ENCODE measurements at places on chromosomes 16 and 17.

- no peak for DNase-seq
Measured at GRCh38 chr16:79393127-79393526, 207.4 kb downstream of the MAF start.

- DNase-seq: no peak
Measured at GRCh38 chr17:17729620-17730249, 48.5 kb downstream of the RAI1 start.

GRCh38 chr16:11583889-11584565, 2.7 kb downstream of the LITAF start:
- no peak for DNase-seq

GRCh38 chr17:50816771-50817751, 18.3 kb upstream of the WFIKKN2 start:
- DNase-seq: peak; percentile 43

- no peak for DNase-seq
Measured at GRCh38 chr16:28491230-28491969, 474 bp downstream of the CLN3 start.

DNA sequence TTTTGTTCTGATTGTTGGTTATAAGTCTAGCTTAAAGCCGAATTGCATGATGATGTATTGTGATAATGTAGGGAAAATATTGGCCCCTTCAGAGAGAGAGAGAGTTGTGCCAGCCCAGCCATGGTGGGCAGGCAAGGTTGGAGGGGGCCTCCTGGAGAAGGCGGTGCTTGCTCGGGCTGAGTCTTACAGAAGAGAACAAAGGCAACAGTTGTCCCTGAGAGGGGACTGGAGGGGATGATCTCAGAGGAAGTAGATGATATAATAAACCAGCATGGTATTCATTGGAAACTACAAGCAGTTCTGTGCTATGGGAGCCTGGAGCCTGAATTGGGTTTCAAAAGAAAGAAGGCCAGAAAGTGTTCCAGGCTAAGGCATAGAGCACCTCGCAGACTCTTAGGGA, 173.8 kb downstream of the RPTOR start:
- DNase-seq: no peak

- no peak for DNase-seq
Measured at GRCh38 chr16:23500862-23501225, 9.4 kb downstream of the GGA2 start.

- peak; percentile 34 for DNase-seq
Measured at GRCh38 chr17:10844621-10845387, 6.9 kb upstream of the PIRT start.

- no peak for DNase-seq
Measured at GRCh38 chr16:85901773-85902365, 2.9 kb downstream of the IRF8 start.

- DNase-seq: no peak
Measured at GRCh38 chr17:12342609-12343435, 322.1 kb downstream of the MAP2K4 start.

DNA sequence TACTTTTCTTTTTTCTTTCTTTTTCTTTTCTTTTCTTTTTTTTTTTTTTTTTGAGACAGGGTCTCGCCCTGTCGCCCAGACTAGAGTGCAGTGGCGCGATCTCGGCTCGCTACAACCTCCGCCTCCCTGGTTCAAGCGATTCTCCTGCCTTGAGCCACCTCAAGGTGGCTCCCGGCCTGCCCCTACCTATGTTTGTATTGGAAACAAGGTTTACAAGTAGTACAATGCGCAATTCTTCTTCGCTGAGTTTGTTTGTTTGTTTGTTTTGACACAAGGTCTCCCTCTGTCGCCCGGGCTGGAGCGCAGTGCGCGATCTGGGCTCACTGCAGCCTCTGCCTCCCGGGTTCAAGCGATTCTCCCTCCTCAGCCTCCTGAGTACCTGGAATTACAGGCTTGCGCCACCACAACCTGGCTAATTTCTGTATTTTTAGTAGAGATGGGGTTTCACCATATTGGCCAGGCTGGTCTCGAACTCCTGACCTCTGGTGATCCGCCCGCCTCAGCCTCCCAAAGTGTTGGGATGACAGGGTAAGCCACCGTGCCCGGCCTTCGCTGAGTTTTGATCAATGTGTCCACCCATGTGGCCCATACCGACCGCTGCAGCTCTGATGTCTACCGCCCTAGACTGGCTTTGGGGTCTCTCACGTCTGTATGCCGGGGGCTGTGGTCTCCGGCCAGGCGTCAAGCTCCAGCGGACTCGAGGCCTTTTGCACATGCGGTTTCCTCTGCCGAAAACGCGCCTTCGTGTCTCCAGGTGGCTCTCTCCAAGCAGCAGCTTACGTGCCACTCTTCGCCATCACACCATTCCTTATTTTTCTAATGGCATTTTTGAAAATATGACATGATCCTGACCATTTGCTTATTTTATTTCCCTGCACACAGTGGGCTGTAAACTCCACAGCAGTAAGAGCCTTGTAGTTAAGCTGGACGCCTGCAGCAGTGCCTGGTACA, 1.1 kb upstream of the YBX2 start:
- no peak for DNase-seq

GRCh38 chr16:47016700-47017133, 43.2 kb upstream of the DNAJA2 start:
- DNase-seq: no peak

DNA sequence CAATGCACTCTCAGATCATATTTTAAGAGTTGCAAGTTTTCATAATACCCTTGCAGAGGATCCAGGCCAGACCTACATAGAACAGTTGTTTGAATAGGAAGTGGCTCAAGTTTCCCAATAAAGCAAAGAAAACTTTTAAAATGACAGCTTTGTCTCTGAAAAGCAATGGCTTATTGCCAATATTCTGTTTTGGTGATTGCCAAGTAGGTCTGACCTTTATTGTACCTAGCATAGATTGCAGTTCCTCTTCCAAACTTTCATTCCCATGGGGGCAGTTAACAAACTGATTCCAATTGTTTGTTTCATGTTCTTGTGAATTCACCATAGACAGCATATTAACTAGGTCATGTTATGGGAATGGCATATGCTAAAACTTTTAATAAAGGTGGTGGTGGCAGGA, 664.6 kb upstream of the CA10 start:
- DNase-seq: no peak

GRCh38 chr16:17602678-17603077, 131.9 kb upstream of the XYLT1 start:
- DNase-seq: no peak

GRCh38 chr16:28879261-28879840, 1.1 kb downstream of the ATP2A1 start:
- no peak for DNase-seq

GRCh38 chr17:14762736-14763479, 462.0 kb downstream of the HS3ST3B1 start:
- no peak for DNase-seq
